Astrocyte of the spinal cord (primary cell): ENCODE measurements at places on chromosomes 3 and 15.

DNA sequence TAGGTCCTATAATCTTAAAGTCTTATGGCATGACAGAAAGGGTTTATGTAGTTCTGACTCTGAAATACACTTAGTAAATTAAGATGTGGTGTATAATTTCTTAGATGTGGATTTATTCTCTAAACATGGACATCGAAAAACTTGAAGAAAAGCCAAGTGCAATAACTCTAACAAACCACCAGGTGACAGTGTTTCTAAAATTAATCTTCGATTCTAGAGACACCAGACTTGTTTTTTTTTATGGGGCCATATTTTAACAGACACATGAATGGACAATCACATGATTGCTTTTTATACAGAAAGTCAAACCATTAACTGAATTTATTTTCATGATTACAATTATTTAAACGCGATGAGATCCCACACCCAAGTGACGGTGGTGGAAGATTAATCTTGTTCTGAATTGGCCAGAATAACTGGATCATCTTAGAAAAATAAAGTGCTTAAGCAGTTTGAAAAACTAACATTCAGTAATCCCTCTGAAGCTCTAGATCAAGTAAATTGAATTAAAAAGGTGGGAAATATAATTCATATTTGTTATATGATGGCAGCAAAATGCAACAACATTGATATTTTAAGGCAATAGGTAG lies 305.1 kb downstream of the LSAMP start:
- DNase-seq, result peak; percentile 65

GRCh38 chr3:33897306-33897705 lies 98.9 kb downstream of the PDCD6IP start:
- no peak for DNase-seq

- DNase-seq, result no peak
These were observed 41.3 kb downstream of the METTL6 start for GRCh38 chr3:15385901-15386653.

- peak; percentile 54 for DNase-seq
These were observed 1024.9 kb downstream of the TUSC7 start for GRCh38 chr3:117734496-117734895.
